Calu3 (cell line): ENCODE measurements at places on chromosomes 4 and X.

GRCh38 chr4:5804656-5805055 is 88.2 kb downstream of the CRMP1 start:
- no peak for DNase-seq

- DNase-seq = no peak
Measured at GRCh38 chr4:12966726-12967125, 517.4 kb downstream of the RAB28 start.

GRCh38 chrX:25531096-25531495 is 515.3 kb upstream of the ARX start:
- no peak for DNase-seq

DNA sequence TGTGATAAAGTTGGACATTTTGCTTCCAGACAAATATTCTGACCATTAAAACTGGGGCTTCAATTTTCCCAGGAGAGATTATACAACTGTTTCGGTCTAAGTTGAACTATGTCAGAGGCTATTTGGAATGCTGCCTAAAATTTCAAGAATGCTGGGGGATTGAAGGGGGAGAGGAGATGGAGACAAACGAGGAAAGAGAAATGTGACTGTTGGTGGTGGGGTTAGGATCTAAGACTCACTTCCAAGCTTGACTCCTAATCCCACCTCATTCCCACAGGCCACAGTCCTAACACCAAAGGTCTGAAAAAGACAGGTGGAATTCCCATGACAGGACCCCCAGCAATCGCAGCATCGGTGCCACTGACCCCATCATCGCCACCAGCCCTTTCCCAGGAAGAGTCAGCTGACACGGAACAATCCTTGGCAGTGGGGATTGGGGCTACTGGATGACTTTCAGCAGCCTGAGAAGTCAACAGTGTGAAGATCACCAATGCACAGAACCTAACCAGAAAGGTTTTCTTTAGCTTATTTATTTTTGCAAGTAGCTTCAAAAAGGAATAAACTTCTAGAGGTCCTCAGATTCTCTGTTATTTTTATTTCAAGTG is 74.0 kb upstream of the PRSS48 start:
- DNase-seq = no peak

DNA sequence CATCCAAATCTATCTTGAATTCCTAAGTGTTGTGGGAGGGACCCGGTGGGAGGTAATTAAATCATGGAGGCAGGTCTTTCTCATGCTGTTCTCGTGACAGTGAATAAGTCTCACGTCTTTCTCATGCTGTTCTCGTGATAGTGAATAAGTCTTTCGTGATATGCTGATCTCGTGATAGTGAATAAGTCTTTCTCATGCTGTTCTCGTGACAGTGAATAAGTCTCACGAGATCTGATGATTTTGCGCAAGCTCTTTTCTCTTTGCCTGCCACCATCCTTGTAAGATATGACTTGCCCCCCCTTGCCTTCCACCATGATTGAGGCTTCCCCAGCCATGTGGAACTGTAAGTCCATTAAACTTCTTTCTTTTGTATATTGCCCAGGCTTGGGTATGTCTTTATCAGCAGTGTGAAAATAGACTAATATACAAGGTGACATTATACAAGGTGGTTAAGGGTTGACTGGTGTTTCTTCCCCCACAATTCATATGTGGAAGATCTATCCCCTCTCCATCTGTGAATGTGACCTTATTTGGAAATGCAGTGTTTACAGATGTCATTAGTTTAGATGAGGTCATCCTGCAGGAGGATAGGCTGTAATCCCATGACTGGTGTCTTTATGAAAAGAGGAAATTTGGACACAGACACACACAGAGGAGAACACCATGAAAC is 27.6 kb downstream of the ARSD start:
- no peak for DNase-seq

- DNase-seq = peak; percentile 9
Measured at GRCh38 chrX:119763181-119763580, 4.8 kb downstream of the SOWAHD start.

GRCh38 chrX:151680805-151681204 is 14.5 kb upstream of the PRRG3 start:
- peak; percentile 70 for DNase-seq

DNA sequence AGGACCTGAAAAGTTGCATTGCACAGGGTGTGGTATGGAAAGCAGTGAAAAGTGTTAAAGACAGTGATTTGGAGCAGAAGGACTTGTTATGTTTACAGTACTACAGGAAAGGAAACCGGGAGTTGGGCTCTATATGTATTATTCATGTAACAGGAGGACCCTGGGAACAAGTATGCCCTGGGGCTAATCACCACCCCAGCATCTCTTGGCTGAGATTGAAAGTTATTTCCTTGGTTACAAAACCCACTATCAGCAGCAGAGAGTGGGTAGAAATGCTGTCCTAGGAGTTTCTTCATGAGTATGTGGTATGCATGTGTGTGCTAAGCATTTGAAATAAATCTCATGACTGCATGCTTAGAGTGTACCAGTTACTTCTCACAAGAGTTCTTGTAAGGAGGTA is 46.9 kb downstream of the STK32B start:
- DNase-seq = no peak

- DNase-seq = no peak
Measured at GRCh38 chrX:77434962-77435361, 12.2 kb upstream of the FGF16 start.

GRCh38 chrX:123860983-123861382 is 1.1 kb downstream of the XIAP start:
- DNase-seq = no peak

DNA sequence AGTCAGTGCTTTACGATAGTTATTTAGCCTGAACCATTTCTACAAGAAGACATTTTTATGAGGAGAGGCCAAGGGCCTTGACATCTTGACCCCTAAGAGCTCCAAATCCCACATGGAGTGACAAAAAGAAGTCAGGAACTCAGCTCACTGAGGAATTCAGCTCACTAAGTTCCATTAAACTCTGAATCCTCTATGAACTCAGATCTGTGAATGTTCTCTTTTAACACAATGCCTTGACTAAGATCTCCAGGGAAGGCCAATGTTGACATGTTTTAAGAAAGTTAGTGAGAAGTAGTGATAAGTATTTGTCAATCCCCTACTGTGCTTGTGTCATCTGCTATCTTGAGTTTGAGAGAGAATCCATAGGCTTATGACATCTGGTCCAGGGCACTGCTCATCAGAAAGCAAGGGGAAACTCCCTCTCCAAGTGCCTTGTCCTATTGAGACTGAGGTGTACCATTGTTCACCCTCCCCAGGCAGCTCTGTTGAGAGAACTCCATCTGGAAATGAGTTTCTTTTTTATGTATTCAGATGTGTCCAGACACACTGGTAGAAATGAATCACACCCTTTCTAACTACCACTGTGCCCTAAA is 68.7 kb upstream of the PCDH19 start:
- DNase-seq = no peak

- no peak for DNase-seq
Measured at GRCh38 chrX:133749370-133749769, 236.0 kb downstream of the GPC3 start.

DNA sequence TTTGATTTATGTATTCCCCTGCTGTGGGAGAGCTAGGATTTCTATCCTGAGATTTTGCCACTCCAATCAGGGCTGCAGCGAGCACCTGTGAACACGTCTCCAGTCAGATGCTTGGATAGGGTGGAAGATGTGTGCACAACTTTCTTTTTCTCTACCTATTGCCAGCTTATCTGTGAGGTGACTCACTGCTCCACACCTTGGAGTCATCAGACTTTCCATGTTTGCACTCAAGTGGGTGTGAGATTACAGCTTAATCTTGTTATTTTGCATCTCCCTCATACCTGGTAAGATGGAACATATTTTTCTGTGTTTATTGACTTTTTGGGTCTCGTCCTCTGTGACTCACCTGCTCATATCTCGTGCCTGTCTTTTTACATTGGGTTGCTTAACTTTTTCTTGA is 32.2 kb downstream of the PSAPL1 start:
- DNase-seq = peak; percentile 44

DNA sequence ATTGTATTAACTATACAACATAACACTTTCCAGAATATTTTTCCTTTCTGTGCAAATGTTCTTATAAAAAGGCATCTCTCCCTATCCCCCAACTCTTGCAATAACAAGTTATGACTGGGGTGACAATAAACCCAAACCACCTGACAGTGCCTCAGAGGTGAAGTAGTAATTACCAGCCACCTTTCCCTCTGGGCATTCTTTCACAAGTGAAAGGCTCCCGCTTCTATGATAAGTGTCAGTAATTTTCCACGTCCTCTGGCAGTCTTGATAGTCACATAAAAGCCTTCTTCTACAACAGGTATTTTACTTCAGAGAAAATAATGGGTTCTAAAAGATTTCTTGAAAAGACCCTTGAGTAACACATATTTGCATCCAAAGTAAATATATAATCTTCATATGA is 82.7 kb downstream of the MANBA start:
- DNase-seq = no peak

GRCh38 chr4:5079581-5079980 is 28.3 kb downstream of the STK32B start:
- no peak for DNase-seq

- no peak for DNase-seq
Measured at GRCh38 chrX:97266406-97267121, 382.9 kb downstream of the RPA4 start.

DNA sequence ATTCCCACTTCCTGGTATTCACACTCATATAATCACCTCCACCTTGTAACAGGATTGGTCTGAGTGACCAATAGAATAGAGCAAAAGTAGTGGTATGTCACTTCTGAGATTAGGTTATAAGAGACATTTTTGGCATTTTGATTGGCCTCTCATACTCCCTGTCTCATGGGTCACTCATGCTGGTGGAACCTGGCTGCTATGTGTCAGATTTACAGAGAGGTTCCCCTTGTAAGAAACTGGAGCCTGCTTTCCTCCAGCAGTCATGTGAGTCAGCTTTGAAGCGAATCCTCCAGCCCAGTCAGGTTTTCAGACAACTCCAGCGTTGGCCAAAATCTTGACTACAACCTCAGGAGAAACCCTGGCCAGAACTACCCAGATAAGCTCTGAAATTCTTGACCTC is 2.6 kb upstream of the OTUD4 start:
- DNase-seq = no peak

DNA sequence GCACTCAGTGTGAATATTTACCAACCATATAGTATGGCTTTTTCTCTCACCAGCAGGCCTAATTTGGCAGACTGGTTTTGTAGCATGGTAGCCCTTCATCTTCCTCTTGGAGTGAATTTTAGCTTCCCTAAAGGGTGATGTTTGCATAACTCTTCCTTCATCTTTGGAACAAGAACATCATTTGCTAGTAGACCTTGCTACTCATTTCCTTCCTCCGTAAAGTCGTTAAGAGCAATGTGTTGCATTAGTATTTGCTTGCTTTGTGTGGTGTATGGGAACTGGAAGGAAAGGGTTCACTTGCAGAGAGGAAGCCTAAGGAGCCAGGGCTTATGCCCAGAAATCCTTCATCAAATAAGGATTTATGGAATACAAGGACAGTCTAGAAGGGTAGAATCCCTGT is 50.2 kb upstream of the PGRMC2 start:
- no peak for DNase-seq

- DNase-seq = no peak
Measured at GRCh38 chrX:132749406-132749805, 209.0 kb downstream of the HS6ST2 start.
